ENCODE measurements at places on chromosomes 3 and 15.

DNA sequence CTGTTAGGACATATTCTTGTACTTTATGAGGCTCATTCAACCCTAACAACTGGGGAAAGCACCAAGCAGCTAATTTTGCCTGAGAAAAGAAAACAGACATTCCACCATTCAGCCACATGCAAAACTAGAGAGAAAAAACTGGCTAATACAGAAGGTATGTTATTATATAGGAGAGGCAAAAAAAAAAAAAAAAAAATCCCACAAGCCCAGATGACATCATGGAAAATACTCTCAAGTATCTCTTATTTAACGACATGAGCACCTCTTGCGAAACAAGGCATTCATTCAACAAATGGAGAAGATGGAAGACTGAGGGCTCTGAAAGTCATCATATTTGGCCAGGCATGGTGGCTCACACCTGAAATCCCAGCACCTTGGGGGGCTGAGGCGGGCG is 61.5 kb downstream of the PRICKLE2 start:
- DNase-seq, result no peak

- no peak for DNase-seq
These were observed 13.2 kb downstream of the PFKFB4 start for GRCh38 chr3:48543271-48543866.

- DNase-seq, result no peak
These were observed 121.3 kb upstream of the IQSEC1 start for GRCh38 chr3:13194285-13195209.

- DNase-seq, result no peak
These were observed 458.4 kb upstream of the ADAMTS9 start for GRCh38 chr3:65146179-65146578.

DNA sequence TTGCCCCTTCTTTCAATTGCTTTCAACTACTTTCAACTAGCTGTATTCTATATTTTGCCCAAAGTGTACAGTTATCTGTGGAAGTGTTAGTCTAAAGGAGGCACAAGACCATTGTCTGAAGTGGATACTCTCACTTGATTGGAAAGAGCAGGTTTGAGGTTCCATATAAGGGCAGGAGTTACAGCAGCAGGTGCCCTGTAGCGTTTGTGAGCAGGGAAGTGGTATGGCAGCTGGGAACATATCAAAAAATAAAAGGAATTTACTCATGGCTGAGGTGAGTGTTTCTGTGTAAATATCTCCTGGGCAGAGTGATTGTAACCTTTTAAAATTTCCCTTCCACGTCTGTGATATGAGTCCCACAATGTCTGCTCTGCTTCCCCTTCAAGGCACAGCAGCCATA is 38.5 kb upstream of the DNAJC13 start:
- DNase-seq, result no peak

DNA sequence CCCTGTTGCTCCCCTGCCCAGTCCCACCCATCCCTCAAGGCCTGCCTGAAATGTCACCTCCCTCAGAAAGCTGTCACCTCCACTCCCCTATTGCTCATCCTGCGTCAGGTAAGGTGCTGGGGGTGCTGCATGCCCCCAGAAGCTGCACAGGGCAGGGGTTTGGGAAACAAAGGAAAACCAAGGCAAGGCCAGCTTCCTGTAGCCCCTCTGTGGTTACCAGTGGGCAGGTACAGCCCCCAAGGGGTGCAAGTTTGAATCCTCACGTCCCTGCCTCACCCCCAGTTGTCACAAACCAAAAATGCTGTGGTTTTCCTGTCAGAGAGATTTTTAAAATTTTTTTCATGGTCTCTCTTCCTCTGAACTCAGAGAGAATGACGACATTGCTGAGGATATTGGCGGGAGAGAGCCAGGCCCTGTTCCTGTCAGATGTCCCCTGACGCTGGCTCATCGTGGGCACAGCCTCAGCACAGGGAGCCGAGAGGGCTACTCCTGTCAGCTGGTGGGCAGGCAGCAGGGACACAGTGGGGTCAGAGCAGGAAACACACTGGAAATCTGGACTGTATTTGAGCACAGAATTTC is 27.0 kb downstream of the PSTPIP1 start:
- DNase-seq, result no peak

DNA sequence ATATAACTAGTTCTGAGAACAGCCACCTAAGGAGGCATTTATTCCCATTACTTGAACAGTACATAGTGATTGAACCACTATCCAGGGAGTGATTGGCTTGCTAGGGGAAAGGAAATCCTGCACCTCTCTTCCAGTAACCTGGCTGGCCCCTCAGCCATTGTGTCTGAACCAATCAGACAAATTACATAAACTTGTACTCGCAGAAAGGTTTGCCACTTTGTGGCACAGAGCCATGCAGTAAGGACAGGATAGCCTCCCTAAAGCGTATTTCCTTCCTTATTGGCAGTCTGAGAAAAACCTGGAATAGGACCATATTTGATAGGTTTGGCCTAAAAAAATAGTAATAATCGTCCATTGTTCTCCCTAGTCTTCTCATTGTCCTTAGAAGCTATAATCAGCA is 19.0 kb downstream of the CMSS1 start:
- DNase-seq, result no peak

- DNase-seq, result no peak
These were observed 31.4 kb downstream of the HRH1 start for GRCh38 chr3:11185564-11186317.

GRCh38 chr15:63523306-63523990 is 19.1 kb downstream of the USP3 start:
- no peak for DNase-seq

DNA sequence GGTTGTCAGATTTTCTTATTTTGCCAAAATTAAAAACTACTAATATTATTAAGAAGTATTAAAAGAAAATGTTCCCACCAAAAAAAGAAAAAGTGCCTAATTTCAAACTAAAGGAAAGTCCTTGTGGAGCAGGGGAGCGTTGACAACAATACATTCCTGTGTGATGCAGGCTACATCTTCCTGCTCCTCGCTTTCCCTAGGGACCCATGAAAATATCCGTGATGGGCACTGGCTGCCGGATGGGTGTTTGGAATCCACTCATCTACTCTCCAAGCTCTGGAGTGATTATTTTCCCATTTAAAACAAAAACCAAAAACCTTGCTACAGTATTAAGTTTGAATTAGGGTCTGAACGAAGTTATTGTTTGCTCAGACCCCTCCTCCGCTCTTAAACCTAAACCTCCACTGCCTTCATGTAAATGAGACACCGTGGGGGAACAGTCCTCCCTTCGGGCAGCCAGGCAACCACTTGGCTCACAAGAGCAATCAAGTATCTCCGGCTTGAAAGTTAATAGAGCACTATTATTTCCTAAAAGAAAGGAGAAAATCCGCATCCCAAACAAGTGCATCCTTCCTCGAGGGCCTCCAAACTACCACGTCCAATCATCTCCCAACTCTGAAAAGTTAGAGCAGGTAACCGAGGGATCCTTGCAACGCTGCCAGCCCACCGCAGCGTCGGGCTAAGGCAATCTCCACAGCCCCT is 1.5 kb downstream of the ITGB5 start:
- no peak for DNase-seq

DNA sequence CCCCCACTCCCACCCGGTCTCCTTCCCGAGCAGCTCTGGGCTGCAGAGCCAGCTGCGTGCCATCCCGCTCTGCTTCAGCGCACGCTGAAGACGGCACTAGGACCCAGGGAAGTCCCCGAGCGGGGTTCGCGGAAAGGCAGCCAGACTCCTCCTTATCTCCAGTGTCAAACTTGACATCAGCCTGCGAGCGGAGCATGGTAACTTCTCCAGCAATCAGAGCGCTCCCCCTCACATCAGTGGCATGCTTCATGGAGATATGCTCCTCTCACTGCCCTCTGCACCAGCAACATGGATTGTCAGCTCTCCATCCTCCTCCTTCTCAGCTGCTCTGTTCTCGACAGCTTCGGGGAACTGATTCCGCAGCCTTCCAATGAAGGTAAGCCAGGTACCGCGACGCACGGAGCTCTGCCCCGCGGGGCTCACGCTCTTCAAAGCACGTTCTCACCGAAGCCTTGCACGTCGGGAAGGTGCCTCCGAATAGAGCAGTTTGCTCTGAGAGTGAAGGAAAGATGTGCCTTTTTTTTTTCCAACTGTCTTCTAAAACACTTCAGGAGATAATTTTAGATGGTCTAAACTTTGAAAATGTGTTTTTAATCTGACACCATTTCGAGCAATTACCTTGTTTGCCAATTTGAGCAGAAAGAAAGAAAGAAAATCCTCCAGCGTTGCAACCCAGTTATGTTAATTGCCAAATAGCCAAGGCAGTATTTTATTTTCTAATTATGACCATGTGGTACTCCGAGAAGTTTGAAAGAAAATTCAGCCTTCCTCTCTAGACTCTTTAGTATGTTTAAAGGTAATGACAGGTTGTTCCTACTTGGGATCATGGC is at the start of gene EPHA3:
Gene EPHA3 (plus strand): TSS at position 161 of the 830 bp plus-strand sequence. CDS start 128 bp downstream, at position 289.
- DNase-seq, result peak; percentile 29

DNA sequence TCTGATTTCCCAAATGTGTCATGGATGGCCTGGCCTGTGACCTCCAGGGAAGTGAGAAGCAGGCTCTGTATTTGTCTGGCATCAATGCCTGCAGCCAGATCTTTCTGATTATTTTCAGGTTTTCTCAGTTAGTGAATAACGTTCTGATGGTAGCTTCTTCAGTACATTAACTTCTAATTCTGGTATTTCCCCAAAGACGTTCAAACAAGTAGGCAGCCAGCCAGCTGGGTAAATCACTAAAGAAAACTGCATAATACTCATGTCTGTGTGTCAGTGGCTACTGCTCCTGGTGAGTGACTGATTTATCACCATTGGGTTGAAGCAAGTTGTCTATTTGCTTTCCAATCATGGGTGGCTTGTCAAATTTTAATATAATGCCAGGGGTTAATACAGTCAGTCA is 162.6 kb upstream of the PFN2 start:
- no peak for DNase-seq

Data from frontal cortex (tissue), 4 donors.